ENCODE measurements at places on chromosomes 3 and 15.

DNA sequence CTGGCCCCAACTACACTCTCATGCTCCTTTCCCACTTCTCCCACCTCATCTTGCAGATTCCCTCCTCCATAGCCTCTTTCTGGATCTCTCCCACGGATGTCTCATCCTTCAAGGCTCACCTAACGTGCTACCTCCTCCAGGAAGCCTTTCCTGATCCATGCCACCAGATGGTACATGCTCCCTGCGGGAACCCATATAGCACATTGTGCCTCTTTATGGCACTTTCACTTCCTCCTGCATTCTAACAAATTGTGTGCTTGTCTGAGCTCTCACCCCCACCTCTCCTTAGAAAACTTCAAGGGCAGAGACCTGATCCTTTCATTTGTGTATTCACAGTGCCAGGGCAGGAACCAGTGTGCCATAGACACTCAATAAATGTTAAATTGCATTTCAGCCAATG is 63.0 kb downstream of the HES1 start:
- DNase-seq = no peak

- no peak for DNase-seq
Measured at GRCh38 chr15:91228383-91228782, 128.3 kb downstream of the SV2B start.

DNA sequence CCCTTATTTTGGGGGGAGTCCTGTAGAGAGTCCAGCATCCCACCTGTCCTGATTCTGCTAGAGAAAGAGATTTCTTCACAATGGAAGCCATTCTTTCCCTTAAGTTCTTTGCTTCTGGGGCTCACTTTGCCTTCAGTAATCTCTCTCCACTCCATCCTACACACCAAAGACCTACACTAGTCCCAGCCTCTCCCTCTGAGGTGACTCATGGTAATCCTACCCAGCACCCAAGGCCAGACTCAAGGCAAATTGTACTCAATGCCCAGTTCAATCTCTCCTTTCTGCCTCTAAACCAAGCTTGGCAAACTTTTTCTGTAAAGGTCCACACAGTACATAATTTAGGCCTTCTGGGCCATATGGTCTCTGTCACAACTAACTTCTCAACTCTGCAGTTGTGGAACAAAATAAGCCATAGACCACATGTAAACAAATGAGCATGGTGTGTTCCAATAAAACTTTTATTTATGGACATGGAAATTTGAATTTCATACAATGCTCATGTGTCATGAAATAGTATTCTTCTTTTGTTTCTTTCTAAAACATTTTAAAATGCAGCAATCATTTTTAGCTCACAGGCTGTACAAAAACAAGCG is 72.5 kb downstream of the MRPL46 start:
- no peak for DNase-seq

DNA sequence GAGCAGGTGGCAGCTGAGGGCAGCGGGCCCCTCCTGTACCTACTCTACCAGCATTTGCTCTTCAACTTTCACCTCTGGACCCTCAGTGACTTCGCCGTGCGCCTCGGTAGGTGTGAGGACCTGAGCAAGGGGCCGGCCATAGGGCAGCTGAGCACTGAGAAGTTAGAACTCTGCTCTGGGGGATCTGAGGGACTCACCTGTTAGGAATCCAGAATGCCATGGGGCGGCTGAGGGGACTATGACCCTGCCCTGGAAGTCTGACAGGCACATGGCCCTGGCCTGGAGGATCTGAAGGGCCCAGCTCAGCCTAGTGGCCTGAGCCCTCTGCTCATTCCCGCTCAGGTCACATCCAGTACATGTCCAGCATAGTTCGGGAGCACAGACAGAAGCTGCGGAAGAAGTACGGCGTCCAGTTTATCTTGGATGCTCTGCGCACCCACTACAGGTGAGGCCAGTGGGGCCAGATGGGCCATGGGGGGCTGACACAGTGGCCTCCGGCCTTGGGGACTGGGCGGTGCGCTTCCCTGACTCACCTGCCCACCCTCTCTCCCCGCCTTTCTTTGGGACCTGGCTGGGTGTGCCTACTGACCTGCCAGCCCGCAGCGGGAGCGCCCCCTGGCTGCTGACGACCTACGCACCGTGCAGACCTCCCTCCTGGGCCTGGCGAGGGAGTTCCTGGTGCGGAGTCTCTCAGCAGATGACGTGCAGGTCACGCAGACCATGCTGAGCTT is 18.8 kb downstream of the NBEAL2 start:
- no peak for DNase-seq

DNA sequence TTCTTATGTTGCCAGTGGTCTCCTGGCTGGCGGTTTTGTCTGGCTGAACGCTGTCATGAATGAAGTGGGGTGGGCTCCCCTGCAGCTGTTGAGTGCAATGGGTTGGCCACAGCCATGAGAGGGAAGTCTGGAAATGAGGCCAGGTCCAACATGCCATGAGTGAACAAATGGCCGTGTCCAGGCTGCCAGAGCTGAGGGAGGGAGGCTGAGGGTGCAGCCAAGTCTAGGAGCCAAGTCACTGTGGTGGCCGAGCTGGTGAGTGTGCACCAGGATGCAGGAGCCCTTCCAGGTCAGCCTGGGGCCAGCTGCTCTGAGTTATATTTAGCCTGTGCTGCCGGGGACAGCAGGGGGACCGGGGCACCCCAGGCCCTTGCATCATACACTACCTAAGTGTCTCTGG is 24.7 kb upstream of the PRR23E start:
- DNase-seq = no peak

GRCh38 chr3:64176461-64176996 is 48.7 kb downstream of the PRICKLE2 start:
- DNase-seq = no peak

DNA sequence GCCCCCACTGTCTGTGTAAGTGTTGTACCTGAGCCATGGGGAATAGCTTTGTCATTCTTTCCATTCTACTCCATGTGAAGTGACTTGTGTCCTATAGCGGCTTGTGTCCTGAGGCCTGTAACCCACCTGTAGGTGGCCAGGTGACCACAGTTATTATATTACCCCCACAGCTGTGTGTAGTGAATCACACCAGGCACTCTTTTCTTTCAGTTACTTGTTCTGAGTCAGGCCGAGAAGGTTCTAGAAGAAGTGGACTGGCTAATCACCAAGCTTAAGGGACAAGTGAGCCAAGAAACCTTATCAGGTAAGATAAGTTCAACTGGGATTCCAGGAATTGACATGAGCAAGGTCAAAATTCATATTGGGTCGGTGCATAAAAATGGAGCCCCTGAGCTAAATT is 29.2 kb downstream of the POLG start:
- DNase-seq = no peak

GRCh38 chr15:41780266-41780665 is 6.0 kb downstream of the MAPKBP1 start:
- no peak for DNase-seq

GRCh38 chr3:70476174-70476573 is 163.7 kb upstream of the MDFIC2 start:
- no peak for DNase-seq

DNA sequence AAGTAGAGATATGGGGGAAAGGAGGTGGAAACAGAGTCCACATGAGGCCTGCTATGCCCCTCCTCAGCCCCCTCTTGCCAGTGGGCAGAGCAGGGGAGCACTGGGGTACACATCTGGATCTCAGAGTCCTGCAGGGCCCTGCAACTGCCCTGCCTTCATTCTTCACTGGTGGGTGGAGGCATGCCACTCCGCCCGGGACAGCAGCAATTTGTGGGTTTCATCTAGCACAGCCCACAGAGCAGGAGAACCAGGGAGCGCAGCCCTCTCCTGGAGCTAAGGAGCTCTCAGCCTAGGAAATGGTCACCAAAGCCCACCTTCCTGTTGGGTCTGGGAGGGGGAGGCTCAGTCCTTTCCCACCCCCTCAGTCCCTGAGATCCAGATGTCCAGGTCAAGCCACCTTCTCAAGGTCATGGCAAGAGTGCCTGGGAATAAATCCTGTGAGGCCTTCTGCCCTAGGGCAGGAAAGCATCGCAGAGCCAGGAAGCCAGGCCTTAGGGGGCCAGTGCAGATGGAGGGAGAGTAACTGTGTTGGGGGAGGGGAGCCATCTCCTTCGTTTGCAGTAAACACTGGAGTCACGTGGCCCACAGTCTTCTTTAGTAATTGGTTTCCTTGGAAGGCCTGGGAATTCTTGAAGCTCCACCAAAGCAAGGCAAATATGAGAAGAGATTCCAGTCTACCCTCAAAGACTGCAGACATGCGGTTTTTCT is 31.0 kb downstream of the ANP32A start:
- peak; percentile 64 for DNase-seq

GRCh38 chr3:49377483-49377882 is 19.3 kb upstream of the GPX1 start:
- DNase-seq = no peak

DNA sequence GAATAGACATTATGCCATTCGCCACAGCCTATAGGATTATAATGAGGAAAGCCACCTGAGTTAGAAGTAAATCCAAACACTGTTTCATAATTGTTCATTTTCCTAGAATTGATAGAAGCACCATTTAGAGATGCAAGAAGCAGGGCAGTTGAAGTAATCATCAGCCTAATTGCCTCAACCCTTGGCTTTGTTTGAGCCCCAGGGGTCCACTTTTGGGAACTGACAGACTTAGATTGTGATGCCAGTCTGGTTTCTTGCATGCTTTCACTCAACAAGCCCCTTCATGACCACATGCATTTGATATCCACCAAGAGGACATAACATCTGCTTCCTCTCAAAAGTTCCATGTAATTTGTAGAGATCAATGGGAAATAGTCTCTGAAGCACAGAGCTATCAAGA is 97.2 kb upstream of the COL8A1 start:
- DNase-seq = no peak

- DNase-seq = peak; percentile 54
Measured at GRCh38 chr3:8482960-8483665, 18.5 kb upstream of the LMCD1 start.

DNA sequence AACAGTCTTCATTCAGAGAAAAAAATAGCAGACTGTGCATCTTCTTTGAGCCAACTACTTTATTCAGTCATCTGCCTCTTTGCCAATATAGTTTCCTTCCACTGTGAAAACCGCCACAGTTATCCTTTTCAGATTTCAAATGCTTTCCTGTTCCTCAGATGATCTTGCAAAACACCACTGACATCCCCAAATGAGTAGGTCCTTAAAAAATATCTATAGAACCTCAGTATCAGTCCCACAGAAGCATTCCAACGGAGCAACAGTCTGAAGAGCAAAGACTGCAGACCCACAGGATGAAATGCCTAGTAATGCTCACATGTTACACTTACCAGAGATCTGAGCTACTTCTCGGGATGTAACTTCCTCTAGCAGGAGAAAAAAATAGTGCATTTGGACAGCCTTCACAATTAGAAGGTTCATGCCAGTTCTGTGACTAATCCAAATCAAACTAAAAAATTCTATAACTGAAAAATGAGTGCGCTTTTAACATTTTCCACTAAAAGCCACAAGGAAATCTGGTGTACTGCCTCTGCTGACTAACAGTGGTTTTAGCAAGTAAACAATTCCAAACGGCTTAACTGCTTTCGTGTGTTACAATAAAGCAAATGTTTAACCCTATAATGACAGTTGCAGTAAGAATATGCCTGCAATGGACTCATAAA is at the start of gene ANKRD28:
TSS of gene ANKRD28 (minus strand) at position 338 of the 662 bp plus-strand sequence. CDS start 1,458 bp downstream, outside the sequence.
- no peak for DNase-seq

DNA sequence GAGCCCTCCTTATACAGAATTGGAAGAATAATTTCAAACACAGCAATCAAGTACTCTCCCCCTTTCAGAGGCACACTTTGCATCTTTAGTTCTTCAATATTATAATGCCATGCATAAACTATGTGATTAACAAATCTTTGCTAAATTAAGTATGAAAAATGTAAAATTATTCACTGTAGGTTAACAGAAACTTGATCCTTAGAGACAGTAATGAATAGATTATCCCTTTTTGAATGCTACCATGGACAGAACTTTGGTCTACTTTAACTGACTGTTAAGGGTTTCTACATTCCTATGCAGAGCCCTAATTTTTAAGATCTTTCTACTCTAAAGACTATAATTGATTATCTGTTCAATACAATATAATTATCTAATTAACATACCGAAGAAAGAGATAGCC is 25.7 kb upstream of the XXYLT1 start:
- DNase-seq = no peak

- no peak for DNase-seq
Measured at GRCh38 chr15:87959080-87959479, 297.5 kb downstream of the NTRK3 start.

DNA sequence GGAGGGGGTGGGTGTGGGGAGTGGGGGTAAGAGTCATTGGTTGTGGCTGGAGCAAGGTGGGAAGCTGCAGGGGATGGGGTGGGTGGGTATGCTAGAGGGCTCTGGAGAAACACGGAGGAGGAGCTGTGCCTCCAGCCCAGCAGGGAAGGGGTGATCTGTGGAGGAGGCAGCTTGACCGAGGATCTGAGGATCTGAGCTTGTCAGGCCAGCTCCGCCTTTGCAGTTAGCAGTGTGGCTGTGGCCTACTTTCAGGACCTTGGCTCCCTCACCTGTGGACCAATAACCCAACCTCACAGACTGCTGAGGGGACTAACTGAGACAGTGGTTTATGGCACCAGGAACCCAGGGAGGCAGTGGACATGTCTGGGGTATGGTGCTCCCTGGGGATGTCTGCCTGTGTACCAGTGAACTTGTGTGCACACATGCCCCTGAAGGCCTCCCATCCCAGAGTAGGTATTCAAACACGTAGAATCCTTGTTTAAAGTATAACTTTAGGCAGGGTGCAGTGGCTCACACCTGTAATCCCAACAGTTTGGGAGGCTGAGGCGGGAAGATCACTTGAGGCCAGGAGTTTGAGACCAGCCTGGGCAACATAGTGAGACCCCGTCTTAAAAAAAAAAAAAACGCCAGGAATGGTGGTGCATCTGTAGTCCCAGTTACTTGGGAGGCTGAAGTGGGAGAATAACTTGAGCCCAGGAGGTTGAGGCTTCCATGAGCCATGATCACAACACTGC is 52.5 kb upstream of the LINGO1 start:
- DNase-seq = no peak

GRCh38 chr3:155912579-155913190 is 42.2 kb downstream of the GMPS start:
- no peak for DNase-seq

DNA sequence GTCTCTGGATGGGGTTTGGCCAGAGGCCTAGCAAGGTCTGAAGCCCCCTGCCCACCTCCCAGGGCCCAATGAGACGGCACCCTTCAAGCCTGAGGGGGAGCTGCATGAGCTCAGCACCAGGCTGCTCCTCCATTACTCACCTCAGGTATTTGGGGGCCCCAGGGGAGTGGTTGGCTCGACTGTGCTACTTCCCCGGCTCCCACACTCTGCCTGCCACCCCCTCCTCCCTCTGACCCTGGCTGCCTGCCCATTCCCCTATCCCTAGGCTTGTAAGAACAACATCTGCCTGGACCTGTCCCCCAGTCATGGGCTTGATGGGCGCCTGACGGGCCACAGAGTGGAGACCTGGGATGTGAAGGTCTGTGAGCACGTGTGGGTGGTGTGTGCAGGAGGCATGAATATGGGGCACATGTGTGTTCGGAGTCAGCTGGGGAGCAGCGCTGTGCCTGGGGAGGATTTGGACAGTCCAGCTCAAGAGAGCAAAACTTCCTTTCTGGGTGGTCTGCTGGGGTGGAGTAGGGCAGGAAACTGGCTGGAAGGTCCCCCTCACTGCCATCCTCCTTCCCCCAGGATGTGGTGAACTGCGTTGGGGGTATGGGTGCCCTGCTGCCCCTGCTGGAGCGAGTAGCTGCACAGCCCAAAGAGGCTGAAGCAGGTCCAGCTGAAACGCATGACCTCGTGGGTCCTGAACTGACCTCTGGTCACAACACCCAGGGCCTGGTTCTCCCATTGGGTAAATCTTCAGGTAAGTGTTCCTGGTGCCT is 17.4 kb downstream of the NBEAL2 start:
- DNase-seq = no peak
